ENCODE measurements at places on chromosomes 2 and 18.

- DNase-seq, result no peak
These were observed 173.0 kb upstream of the REV1 start for GRCh38 chr2:99662761-99663341.

- no peak for DNase-seq
These were observed 147.0 kb downstream of the MBD5 start for GRCh38 chr2:148167855-148168254.

- DNase-seq, result no peak
These were observed 99.3 kb downstream of the KLHL29 start for GRCh38 chr2:23484275-23484674.

GRCh38 chr2:202079310-202079709 is 6.3 kb downstream of the KIAA2012 start:
- DNase-seq, result no peak

DNA sequence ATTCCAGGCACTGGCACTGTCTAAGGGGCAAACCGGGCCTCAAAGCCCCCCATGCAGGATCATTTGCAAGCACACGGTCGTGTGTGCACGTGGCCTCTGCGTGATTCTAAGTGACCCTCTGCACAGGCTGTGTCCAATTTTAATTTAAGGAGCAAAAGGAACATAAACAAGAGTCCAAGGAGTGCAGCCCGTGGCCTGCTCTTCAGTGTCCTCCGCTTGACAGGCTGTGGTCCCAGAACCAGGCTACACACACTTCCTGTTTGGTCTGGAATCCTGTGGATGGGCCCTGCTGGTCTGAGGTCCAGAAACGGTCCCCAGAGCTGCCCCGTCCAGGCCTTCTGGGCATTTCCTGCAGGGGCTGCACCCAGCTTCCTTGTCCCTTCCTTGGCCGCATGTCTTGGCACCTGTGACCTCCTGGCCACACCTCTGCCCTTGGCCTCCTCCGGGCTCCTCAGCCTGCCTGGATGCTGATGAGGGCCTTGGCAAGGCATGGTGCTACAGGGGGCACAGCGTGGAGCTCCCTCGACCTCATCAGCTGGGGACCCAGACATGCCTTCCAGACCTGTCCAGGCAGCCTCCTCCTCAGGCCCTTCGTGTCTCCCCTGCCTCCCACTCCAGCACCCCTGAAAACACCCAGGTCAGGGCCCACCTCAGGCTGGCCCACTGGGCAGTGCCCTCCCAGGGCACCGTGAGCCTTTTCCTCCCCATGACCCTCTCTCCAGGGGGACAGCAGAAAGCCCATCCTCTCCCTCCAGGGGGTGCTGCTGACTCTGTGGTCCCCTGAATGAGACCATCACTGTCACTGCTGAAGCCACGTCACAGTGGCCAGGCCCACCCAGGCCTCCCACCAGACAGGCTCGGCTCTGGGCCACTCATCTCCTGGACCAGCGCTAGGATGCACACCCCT is 136.4 kb upstream of the GPC1 start:
- no peak for DNase-seq

GRCh38 chr2:30165617-30166016 is 18.8 kb downstream of the YPEL5 start:
- no peak for DNase-seq

GRCh38 chr2:6986912-6987361 is 69.7 kb downstream of the RNF144A start:
- DNase-seq, result no peak

DNA sequence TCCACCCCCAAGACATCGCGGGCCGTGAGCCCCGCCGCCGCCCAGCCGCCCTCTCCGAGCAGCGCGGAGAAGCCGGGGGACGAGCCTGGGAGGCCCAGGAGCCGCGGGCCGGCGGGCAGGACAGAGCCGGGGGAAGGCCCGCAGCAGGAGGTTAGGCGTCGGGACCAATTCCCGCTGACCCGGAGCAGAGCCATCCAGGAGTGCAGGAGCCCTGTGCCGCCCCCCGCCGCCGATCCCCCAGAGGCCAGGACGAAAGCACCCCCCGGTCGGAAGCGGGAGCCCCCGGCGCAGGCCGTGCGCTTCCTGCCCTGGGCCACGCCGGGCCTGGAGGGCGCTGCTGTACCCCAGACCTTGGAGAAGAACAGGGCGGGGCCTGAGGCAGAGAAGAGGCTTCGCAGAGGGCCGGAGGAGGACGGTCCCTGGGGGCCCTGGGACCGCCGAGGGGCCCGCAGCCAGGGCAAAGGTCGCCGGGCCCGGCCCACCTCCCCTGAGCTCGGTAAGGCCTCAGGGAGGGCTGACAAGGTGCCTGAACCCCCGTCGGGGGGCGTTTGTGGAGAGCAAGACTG is 14.2 kb downstream of the SPEG start:
- no peak for DNase-seq

DNA sequence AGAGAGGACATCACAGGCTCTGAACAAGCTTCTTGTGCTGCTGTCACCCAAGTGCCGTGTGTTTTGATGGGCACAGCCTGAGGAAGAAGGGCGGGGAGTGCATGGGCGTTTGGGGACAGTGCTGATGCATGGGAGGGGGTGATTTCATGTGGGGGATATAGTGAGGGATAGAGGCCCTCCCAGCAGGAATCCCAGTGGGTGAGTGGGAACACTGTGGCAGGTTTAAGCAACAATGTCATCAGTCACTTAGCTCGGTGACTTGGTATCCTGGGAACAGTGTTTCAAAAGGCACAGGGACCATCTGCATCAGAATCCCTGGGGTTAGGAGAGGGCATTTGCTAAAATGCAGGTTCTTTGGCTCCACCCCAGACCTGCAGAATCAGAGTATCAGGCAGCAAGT is 609 bp downstream of the SIGLEC15 start:
- no peak for DNase-seq

DNA sequence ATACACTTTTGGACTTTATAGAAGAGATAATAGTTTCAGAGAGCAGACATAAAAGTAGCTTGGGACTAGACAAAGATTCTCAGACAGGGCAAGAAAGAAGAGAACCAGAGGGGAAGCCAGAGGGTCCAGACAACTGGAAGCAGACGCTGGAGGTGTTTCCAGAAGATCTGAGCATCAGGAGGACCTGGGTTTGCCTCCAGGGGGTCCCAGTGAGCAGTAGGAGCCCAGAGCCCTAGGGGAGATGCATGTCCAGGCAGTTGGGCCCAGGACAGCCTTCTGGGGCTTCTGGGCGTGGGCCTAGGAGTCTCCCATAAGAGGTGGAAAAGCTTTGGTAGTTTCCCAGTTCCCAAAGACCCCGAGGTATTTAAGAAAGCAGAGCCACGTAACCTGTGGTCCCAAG is 251.2 kb upstream of the ID2 start:
- DNase-seq, result no peak

GRCh38 chr2:204061241-204061640 is 124.7 kb downstream of the ICOS start:
- no peak for DNase-seq

- DNase-seq, result no peak
These were observed 218.1 kb downstream of the ALK start for GRCh38 chr2:29703336-29703735.

DNA sequence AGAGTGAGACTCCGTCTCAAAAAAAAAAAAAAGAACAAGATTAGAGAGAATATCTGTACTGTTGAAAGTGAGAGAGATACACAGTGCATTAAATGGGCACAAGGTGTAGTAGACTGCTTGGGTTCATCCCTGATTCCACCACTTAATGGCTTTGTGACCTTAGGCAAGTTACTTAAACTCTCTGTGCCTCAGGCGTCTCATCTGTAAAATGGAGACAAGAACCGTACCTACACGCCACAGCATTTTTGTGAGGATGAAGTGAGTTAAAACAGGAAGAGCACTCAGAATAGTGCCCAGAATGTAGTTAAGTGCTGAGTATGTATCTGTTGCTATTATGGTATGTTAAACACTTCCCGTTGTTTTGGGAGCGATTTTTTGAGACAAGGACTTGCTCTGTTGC is 64.3 kb downstream of the MTHFD2 start:
- no peak for DNase-seq

GRCh38 chr2:182241936-182242335 is 184.9 kb downstream of the PDE1A start:
- no peak for DNase-seq

DNA sequence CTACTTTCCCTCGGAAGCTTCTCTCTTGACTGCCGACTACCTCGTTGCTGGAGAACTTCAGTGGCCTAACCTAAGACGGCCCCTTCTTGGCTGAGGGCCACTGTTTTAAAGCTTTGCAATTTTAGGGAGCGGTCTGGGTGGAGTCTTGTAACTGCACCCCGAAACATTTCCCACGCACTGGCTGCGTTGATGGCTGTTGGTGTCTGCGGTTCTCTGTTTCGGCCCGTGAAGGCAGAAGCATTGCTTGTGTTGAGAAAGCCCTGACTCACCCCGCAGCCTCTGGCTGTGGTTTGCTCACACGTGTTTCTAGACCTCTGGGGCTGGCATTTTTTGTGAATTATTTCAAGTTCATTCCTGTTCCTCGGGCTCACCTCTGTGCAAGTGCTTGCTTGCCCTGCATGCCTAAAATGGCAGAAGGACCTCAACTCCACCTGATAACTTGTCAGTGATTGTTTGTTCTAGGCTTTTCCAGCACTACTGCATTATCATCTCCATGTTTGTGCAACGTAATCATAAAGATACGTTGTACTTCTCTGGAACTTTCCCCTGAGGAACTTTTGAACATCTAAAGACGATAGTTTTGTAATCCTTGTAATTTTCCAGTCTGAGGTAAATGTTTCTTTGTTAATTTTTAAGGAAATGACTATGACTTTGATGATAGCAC is 94.2 kb upstream of the DLX2 start:
- DNase-seq, result no peak

- no peak for DNase-seq
These were observed 45.0 kb downstream of the TCF7L1 start for GRCh38 chr2:85178154-85178553.

DNA sequence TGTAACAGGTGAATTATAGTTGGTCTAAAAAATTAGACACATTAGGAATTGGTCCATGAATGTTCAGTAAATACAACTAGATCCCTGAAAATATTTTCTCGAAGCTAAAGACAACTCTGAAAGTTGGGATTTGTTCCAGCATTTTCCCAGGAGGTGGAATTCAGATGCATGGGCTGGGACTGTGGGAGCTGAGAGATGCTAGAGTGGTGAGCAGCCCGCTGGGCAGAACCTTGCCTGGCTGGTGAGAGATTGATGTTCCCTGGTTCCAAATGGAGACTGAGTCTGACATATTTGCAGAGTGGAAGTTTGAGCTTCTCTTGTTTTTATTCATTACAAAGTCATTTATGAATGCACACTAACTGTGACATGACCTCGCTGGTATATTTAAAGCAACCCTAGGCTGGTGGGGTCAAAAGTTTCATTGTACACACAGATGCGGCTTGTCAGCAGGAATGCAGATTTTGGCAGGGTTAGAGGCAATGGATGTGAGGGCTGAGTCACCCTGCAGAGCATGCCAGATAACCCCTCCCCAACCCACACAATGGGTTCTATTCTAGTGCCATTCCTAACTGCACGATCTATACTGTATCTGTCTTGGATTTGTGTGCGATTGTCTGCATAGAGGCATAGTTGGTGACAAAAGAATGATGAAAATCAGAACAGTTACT is 23.5 kb upstream of the TMEM178A start:
- DNase-seq, result no peak

DNA sequence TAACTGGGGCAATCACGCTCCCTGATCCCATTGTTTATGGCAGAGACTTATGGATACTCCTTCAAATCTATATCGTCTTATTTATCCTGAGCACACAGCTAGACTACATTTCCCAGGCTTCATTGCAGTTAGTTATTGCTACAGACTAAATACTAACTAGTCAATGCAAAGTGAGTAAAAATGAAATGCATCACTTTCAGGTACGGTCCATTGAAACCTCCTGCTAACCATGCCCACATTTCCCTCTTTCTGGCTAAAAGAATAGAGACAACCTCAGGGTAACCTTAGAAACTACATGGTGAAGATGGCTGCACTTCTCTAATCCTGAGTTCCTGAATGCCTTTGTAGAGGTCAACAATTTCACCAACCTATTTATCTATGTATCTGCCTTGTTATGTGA is 437.4 kb downstream of the EPHA4 start:
- no peak for DNase-seq

DNA sequence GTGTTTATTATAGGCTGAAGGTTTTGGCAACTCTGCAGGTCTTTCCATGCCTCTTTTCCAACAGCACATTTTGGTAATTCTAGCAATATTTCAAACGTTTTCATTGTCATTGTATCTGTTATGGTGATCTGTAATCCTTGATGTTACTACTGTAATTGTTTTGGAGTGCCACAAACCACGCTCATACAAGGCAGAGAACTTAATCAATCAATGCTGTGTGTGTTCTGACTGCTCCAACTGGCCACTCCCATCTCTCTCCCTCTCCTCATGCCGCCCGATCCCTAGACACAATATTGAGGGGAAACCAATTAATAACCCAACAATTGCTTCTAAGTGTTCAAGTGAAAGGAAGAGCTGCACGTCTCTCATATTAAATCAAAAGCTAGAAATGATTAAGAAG is 32.9 kb downstream of the HDLBP start:
- no peak for DNase-seq

GRCh38 chr18:730692-731091 is 18.3 kb upstream of the ENOSF1 start:
- no peak for DNase-seq

GRCh38 chr2:160306985-160307384 is 106.9 kb upstream of the ITGB6 start:
- no peak for DNase-seq

DNA sequence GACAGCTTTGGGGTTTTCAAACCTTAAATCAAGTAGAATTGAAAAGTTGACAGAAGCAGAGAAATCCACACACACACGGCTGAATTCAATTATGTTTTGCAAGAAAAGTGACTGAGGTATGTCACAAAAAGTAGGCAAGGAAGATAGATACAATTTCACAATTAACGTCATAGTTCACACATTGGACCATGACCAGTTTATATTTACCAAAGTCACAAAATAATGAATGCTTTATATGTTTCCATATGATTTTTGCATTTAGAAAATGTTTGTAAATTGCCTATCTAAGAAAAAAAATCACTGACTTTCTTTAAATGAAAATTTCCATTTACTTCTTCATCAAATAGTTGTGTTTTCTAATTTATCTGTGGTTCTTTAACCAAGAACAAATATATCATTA is 29.4 kb upstream of the ZNF516 start:
- no peak for DNase-seq

- no peak for DNase-seq
These were observed 49.0 kb upstream of the BCL2L11 start for GRCh38 chr2:111071600-111072171.

- no peak for DNase-seq
These were observed 27.9 kb downstream of the MGAT4A start for GRCh38 chr2:98702858-98703620.

DNA sequence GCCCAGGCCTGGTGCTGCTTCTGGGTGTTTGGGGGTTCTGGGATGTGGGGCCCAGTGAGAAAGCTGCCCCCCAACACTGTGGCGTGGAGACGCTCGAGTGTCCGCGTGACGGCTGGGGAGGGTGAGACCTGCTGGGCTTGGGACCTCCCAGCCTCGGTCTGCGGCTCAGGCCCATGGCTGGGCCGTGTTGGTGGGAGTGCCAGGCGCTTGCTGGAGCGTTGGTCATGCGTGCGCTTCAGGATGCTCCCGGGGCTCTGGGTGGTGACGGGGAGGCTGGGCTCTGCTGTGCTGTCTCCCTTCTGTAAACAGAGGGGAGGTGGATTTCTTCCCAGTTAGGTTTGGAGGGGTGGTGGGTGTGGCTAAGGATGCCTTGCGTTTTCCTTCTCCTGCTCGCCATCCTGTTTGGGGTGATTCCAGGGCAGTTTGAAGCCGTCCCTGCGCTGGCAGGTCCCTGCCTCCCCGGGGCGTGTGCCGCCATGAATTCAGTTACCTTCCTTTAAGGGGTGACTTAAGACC is 606 bp downstream of the GAL3ST2 start:
- DNase-seq, result no peak

GRCh38 chr18:31042406-31043181 is at the start of gene DSC3:
DSC3 (minus strand) TSS chr18:31042742; CDS start chr18:31042660, 82 bp downstream.
- no peak for DNase-seq
